HAP-1 (cell line): ENCODE measurements at places on chromosomes 5 and 9.

GRCh38 chr5:116130976-116131375, 46.2 kb downstream of the COMMD10 start:
- no peak for DNase-seq

DNA sequence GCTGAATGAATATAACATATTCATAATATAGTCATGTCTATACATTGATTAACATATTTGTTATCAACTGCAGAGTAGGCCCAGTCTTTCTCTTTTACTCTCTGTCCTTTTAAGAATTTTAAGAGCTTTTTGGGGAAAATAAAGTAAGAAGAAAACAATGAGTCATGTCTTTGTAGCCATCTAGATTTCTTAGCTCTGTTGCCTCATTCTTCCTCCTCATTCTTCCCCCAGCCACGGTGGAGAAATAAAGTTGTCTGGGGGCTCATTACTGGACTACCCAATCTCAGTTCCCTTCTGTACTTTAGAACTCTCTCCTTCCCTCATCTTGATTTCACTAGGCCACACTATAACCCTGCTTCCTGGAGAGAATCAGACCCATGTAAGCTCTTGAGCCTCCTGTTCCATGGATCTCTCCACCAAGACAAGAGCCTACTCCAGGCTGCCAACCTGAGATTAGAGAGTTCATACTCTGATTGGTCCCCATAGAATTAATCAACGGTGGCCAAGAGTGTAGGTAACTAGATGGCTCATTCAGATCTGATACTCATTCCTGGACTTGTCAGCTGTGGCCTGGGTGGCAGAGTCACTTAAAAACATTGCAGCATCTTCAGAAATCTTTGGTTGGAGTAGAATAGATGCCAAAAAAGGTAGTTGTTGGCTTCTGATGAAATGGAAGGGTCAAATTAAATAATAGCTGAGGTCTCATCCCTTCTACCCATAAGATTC, 44.2 kb downstream of the ITGA1 start:
- no peak for DNase-seq

- no peak for DNase-seq
Measured at GRCh38 chr5:2306711-2307110, 424.0 kb upstream of the IRX4 start.

DNA sequence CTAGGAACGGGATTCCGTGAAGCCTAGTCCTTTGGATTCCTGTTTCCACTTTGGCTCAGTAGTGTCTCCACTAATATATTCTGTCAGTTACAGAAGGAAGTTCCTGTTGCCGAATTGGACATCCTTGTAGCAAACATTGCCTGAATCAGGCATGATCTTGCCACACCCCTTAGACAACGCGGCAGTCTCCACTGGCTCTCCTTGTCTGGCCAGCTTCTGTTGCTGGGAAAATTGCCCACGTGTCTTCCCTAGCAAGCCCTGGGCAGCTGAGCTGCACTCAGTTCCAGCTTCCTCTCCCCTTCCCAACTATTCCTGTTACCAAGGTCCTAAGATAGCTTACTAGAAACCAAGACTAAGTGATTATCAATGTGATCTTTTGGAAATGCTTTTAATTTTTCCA, 316.6 kb upstream of the RIOK2 start:
- no peak for DNase-seq
